ENCODE measurements at places on chromosomes 13 and 19.

GRCh38 chr19:38285567-38285966, 18.5 kb upstream of the C19orf33 start:
- DNase-seq = no peak

GRCh38 chr19:17404015-17404414, 1.4 kb downstream of the BST2 start:
- DNase-seq = no peak

DNA sequence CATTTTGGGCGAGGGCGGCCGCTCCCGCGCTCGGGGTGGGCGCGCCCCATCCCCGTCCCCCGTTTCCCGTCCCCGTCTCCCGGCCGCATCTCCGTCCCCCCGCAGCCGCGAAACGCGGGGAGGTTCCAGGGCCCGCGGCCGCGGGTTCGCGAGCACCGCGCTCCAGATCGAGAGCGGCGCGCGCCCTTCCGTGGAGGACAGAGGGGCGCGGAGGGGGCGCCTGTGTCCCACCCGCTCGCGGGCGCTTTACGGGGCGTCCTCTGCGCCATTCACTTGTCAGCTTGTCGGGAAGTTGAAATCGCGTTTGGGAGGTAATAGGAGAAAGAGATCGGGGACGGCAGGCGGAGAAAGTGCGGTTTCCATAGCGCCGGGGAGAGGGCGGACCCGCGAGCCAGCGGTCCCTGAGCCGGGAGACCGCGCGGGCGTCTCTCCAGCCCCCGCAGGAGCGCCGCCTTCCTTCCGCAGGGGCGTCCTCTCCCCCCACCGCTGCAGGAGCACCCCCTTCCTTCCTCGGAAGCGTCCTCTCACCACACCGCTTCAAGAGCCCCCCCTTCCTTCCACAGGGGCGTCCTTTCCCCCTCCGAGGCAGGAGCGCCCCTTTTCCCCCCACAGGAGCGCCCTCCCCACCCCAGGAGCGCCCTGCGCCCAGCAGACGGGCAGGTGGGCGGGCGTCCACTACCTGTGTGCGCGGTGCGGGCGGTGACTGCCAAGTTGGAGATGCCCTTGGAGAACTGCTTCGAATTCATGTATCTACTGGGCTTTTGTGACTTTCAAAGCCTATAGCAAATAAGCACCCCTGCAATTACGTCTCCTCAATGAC, 962 bp upstream of the IRS2 start:
- no peak for DNase-seq

DNA sequence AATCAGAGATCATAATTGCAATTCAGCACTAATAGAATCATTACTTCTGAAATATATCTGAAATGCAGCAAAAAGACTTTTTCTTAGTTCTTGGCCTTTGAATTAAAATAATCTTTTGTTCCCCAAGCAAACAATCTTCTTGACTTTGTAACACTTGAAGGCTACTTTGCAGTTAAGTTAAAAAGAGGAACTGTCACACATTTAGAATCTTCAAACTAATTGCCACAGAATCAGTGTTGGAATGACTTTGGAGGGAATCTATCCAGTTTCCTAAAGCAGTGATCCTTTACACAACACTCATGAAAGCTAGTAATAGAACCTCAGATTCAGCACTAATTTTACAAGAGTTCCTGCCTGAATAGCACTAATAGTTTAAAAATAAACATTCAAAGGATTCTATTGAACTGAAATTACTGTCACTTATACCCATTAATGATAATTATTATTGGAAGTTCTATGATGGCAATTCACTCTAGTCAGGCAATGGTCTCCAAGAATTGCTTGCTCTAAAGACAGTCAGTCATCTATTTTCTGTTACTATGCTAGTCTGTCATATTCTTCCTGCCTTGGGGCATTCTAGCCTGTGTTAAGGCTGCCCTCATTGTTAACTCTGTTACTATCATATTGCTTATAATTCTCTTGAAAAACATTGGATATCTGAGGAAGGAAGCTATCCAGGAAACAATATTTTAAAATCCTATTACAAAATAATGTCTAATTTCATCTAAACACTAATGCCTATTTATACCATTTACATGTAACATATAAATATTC, 362.4 kb downstream of the DIAPH3 start:
- no peak for DNase-seq

GRCh38 chr19:6216236-6216995, 63.4 kb downstream of the MLLT1 start:
- no peak for DNase-seq

DNA sequence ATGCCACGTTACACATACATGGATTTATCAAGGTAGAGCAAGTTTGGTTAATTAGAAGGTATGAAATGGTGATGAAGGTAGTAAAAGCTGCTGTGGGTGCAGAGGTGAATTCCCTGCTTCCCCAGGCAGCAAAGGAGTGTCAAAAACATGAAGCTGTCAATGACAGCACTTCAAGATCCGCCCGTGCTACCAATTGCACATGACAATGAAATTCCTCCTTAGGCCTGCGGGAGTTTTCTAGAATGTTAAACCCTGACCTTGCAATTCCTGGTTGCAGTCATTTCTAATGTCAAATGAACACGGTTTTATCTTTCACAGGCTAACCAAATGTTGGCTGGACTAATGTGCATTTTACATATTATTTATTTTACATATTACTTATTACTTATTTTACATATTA, 67.7 kb upstream of the LSM14A start:
- no peak for DNase-seq

GRCh38 chr13:113267642-113268405, 29.2 kb upstream of the LAMP1 start:
- no peak for DNase-seq

DNA sequence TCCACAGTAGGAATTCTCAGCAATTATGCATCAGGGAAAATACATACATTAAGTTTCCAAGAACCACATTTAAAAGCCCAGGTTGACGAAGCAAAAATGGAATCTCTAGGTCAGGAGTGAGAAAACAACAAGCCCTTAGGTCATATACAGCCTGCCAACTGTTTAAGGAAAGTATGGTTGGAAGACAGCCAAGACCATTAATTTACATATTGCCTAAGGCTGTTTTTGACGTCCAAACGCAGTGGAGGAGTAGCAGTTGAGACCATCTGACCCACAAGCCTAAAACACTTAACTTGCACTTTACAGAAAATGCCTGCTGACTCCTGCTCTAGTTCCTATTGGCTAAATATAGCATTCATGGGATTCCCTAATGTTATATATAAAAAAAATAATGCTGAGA, 299.0 kb downstream of the ITGBL1 start:
- DNase-seq = no peak

DNA sequence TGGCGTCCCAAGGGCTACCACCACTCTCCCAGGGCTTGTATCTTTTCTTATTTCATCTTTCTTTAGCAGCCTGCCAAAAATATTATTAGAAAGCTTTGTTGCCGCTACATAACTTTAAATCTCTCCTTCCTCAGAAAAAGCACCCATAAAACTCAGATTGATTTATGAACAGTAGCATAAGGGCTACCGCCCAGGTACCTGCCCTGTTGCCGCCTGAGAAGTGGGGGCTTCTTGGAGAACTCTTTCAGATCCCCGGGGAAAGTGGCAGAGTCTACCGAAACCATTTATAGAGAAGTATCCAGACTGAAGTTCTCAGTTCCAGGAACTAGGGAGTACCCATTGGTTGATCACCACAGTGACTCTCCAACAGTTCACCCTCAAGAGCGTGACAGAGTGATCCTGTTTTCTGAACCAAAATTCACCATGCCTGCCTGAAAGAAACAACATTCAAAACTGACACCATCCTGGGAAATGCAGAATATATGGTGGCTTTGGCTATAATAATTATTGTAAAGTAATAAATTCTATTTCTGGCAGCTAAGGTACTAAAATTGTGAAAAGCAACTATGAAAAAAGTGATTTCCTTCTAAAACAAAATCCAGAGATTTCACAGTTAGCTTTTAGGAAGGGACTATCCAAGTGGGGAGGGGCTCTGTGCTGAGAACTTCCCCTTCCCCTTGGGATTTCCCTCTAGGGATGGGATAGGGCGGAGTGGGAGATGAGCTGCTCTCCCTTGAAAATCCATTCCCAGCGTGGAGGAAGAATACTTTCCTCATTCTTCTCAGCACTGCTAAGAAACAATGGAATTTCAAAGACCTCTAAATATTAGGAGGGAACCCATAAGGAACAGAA, 877 bp upstream of the N4BP2L1 start:
- DNase-seq = no peak

- DNase-seq = no peak
Measured at GRCh38 chr19:38482496-38482895, 49.0 kb downstream of the RYR1 start.

GRCh38 chr13:31880851-31881494, 141.6 kb downstream of the RXFP2 start:
- no peak for DNase-seq

DNA sequence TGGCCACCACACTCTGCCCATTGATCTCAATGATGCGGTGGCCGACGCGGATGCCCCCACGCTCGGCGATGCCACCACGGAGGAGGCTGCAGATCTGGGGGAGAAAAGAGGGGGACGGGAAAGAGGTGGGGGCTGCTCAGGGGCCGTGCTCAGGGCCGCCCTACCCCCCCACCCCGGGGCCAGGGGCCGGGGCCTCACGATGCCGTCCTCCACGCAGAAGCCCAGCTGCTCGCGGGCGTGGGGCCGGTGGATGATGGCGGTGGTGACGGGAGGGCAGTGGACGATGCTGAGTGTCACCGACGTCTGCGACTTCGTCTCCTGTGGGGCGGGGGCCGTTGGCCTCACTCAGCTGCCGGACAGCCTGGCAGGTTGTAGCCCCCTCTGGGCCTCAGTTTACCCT, 10.3 kb downstream of the APBA3 start:
- no peak for DNase-seq

- DNase-seq = peak; percentile 84
Measured at GRCh38 chr19:13839130-13839937, 37.6 kb upstream of the NANOS3 start.

GRCh38 chr13:98511435-98511834, 65.5 kb downstream of the STK24 start:
- DNase-seq = no peak

GRCh38 chr13:111460548-111461444, 140.4 kb downstream of the TEX29 start:
- DNase-seq = no peak

- no peak for DNase-seq
Measured at GRCh38 chr13:39820606-39821005, 165.1 kb downstream of the COG6 start.

- no peak for DNase-seq
Measured at GRCh38 chr13:61110732-61111131, 304.9 kb downstream of the PCDH20 start.

GRCh38 chr19:29404015-29404414, 121.8 kb upstream of the VSTM2B start:
- DNase-seq = no peak

GRCh38 chr19:5156231-5156986, 184.2 kb downstream of the PTPRS start:
- no peak for DNase-seq

DNA sequence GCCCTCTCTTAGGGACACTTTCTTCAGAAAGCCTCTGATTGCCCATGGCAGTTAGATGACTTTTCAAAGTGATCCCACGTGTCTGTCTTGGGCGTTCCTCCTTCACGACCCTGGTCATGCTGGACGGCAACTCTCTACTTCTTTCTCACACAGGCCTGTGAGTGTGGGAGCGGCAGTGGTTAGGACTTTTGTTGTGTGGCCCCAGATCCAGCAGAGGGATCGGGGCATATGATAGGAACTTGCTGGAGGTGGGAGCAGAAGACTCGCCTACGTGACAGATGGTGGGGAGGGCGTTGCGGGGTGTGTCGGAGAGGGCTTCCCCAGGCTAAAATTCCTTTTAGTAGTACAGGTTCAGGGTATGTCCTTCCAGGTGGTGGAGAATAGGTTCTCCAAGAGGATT, 289.5 kb upstream of the MAB21L1 start:
- DNase-seq = no peak

DNA sequence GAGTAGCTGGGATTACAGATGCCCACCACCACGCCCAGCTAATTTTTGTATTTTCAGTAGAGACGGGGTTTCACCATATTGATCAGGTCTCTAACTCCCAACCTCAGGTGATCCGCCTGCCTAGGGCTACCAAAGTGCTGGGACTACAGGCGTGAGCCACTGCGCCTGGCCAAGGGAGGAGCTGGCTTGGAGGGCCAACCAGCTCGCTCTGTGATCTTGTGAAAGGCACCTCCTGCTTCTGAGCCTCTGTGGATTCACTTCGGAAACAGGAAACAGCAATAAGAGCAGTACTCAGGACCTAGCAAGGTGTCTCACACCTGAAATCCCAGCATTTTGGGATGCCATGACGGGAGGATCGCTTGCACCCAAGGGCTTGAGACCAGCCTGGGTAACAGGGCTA, 2.0 kb upstream of the ELL start:
- no peak for DNase-seq
